ENCODE measurements at places on chromosomes 4 and X. TPM values are rescaled to one million over a fixed set of nuclear protein-coding genes. Genes with fewer than 3 reads are reported as not detected.

GPRIN3 gene
- 0.44 TPM for polyA plus RNA-seq

BEX4 gene
- polyA plus RNA-seq, result 4.3 TPM

MAOB gene
- 92.4 TPM for polyA plus RNA-seq

SPACA5 gene
- polyA plus RNA-seq, result not detected

IBSP gene
- polyA plus RNA-seq, result not detected

TEX13B gene
- not detected for polyA plus RNA-seq

GRIA3 gene
- polyA plus RNA-seq, result 3.4 TPM

CSAG1 gene
- not detected for polyA plus RNA-seq

ASB12 gene
- polyA plus RNA-seq, result 0.03 TPM

TRIM75 gene
- polyA plus RNA-seq, result not detected

SYTL4 gene
- 10.9 TPM for polyA plus RNA-seq

FAM184B gene
- polyA plus RNA-seq, result not detected

GPR82 gene
- 0.61 TPM for polyA plus RNA-seq

PHF8 gene
- polyA plus RNA-seq, result 16.6 TPM

NR3C2 gene
- polyA plus RNA-seq, result 4.3 TPM

- no peak overlapping the region for H3K4me3 ChIP-seq
- H3K4me1 ChIP-seq, result no peaks in the 10 kb centered on the region
- H3K27ac ChIP-seq, result no peak overlapping the region
- H3K27me3 ChIP-seq, result no peaks in the 10 kb centered on the region
- no peak for DNase-seq
- H3K36me3 ChIP-seq, result no peaks in the 10 kb centered on the region
Observed at GRCh38 chr4:188363196-188363595, 224.0 kb downstream of the TRIML1 start.

GRCh38 chrX:40298572-40299479 lies 201.1 kb upstream of the BCOR start:
- H3K27me3 ChIP-seq, result no peaks in the 10 kb centered on the region
- DNase-seq, result no peak
- H3K36me3 ChIP-seq, result no peaks in the 10 kb centered on the region
- H3K4me1 ChIP-seq, result no peaks in the 10 kb centered on the region
- H3K27ac ChIP-seq, result no peak overlapping the region

- H3K4me1 ChIP-seq, result peaks cover 7% of the 10 kb centered on the region
- H3K27me3 ChIP-seq, result no peaks in the 10 kb centered on the region
- no peak for DNase-seq
- peak overlapping the region; percentile 14 for H3K27ac ChIP-seq
- no peak overlapping the region for H3K4me3 ChIP-seq
Observed at GRCh38 chr4:6855692-6856297, 53.8 kb upstream of the TBC1D14 start.

DNA sequence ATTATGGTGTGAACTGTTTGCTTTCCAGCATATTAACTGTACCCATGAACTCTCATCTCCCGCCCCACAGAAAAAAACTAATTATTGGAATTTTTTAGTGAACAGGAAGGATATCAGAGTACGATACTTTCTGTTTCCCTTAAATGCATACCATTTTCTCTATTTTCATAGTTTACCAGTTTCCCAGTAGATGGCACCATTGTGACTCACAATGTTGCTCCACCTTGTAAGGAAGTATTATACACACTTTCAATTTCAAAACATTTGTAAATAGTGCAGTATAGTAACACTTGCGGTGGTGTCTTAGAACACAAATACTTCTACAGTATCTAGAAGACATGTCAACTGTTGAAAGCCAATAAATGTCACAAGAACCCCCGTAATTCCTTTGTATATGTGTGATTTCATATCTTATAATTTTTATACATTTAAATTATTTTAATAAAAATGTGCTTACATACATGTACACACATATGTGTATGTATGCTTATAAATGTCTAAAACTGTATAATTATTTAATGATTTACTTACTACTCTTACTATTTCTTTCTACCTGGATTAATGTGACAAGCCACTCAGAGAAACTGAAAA lies 167.3 kb downstream of the SLIT2 start:
- peak overlapping the region; percentile 43 for H3K4me3 ChIP-seq
- no peak for DNase-seq
- no peaks in the 10 kb centered on the region for H3K4me1 ChIP-seq
- no peak overlapping the region for H3K27ac ChIP-seq

GRCh38 chrX:97238632-97239031 lies 354.9 kb downstream of the RPA4 start:
- no peak overlapping the region for H3K4me3 ChIP-seq
- no peaks in the 10 kb centered on the region for H3K27me3 ChIP-seq
- DNase-seq, result no peak
- no peaks in the 10 kb centered on the region for H3K36me3 ChIP-seq

DNA sequence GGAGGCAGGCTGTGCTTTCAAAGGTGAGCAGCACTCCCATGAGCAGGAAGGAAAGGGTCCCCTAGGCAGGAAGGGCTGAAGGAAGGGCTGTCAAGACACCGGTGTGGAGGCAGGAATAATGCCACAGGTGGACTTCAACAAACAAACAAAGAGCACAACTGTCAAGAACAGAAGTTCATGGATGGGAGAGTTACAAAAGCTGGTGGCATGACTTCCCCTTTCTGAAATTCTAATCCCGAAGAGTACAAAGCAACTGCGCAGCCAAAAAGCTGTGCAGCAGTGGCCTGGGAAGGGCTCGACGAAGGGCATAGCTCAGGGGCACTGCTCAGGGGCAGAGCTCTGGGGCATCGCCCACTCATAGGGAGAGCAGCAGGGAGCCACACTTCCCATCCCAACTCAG lies 582.3 kb upstream of the DIPK2B start:
- no peak for DNase-seq
- H3K36me3 ChIP-seq, result no peaks in the 10 kb centered on the region
- no peak overlapping the region for H3K27ac ChIP-seq
- H3K4me1 ChIP-seq, result no peaks in the 10 kb centered on the region
- no peaks in the 10 kb centered on the region for H3K27me3 ChIP-seq
- no peak overlapping the region for H3K4me3 ChIP-seq

- no peak overlapping the region for H3K27ac ChIP-seq
- no peak for DNase-seq
- H3K36me3 ChIP-seq, result no peaks in the 10 kb centered on the region
Observed at GRCh38 chr4:144663834-144664475, 18.0 kb downstream of the HHIP start.

- no peaks in the 10 kb centered on the region for H3K36me3 ChIP-seq
- H3K4me1 ChIP-seq, result peaks cover 3% of the 10 kb centered on the region
- no peak for DNase-seq
- H3K4me3 ChIP-seq, result no peak overlapping the region
- no peak overlapping the region for H3K27ac ChIP-seq
Observed at GRCh38 chrX:107626916-107627315, 1.4 kb upstream of the PRPS1 start.

DNA sequence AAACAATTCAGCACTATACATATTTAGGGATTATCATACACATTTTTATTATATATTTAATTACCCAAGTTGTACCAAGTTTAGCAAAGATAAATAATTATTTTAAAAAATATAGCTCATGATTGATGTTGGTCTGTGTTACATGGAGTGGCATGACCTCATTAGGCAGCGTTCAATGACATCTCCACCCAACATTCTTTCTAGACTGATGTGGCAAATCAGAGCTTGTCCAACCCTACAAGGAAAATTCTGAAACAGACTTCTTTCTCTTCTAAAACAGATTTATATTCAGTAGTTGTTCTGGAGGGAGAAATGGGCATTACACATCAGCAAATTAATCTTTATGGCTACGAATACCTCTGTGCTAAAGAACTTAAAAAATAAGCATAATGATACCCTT lies 189.7 kb downstream of the PDGFC start:
- H3K4me1 ChIP-seq, result no peaks in the 10 kb centered on the region
- no peaks in the 10 kb centered on the region for H3K27me3 ChIP-seq
- no peak overlapping the region for H3K27ac ChIP-seq

- no peak overlapping the region for H3K27ac ChIP-seq
- H3K36me3 ChIP-seq, result no peaks in the 10 kb centered on the region
- no peak overlapping the region for H3K4me3 ChIP-seq
- DNase-seq, result no peak
- no peaks in the 10 kb centered on the region for H3K4me1 ChIP-seq
Observed at GRCh38 chrX:21972046-21972445, 31.5 kb downstream of the SMS start.

- H3K36me3 ChIP-seq, result no peaks in the 10 kb centered on the region
- H3K27ac ChIP-seq, result no peak overlapping the region
- DNase-seq, result no peak
- H3K27me3 ChIP-seq, result no peaks in the 10 kb centered on the region
- no peak overlapping the region for H3K4me3 ChIP-seq
- H3K4me1 ChIP-seq, result no peaks in the 10 kb centered on the region
Observed at GRCh38 chrX:20361890-20362262, 95.2 kb upstream of the RPS6KA3 start.

GRCh38 chr4:27463816-27464215 lies 603.2 kb downstream of the STIM2 start:
- no peaks in the 10 kb centered on the region for H3K27me3 ChIP-seq
- no peak for DNase-seq
- no peaks in the 10 kb centered on the region for H3K36me3 ChIP-seq

GRCh38 chr4:1234309-1234695 lies 14.6 kb downstream of the CTBP1 start:
- H3K4me3 ChIP-seq, result no peak overlapping the region
- peaks cover 22% of the 10 kb centered on the region for H3K4me1 ChIP-seq
- DNase-seq, result no peak
- peak overlapping the region; percentile 40 for H3K27ac ChIP-seq
- peaks cover 18% of the 10 kb centered on the region for H3K36me3 ChIP-seq
- H3K27me3 ChIP-seq, result no peaks in the 10 kb centered on the region

DNA sequence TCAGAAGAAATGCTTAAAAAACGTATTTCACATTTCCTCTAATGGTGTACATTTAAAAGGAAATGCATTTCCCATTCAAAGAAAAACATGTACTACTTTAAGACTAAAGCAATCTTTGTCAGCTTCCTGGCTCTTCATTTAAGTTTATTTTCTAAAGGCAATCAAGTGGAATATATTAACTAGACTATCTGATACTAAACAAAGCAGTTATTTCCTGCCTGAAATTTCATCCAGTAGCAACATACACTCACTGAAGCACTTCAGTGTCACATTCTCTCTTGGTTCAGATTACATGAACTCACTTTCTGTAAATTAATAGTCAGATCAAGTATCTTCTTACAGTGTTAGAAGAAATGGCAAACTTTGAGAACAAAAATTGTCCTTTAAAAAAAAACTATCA lies 42.5 kb downstream of the LRBA start:
- H3K27me3 ChIP-seq, result no peaks in the 10 kb centered on the region
- no peak for DNase-seq
- H3K27ac ChIP-seq, result no peak overlapping the region
- H3K4me1 ChIP-seq, result peaks cover 8% of the 10 kb centered on the region
- H3K4me3 ChIP-seq, result no peak overlapping the region

- H3K27ac ChIP-seq, result no peak overlapping the region
- H3K4me1 ChIP-seq, result no peaks in the 10 kb centered on the region
- DNase-seq, result no peak
- no peaks in the 10 kb centered on the region for H3K27me3 ChIP-seq
- no peak overlapping the region for H3K4me3 ChIP-seq
- no peaks in the 10 kb centered on the region for H3K36me3 ChIP-seq
Observed at GRCh38 chr4:127870688-127871087, 10.0 kb upstream of the PLK4 start.

DNA sequence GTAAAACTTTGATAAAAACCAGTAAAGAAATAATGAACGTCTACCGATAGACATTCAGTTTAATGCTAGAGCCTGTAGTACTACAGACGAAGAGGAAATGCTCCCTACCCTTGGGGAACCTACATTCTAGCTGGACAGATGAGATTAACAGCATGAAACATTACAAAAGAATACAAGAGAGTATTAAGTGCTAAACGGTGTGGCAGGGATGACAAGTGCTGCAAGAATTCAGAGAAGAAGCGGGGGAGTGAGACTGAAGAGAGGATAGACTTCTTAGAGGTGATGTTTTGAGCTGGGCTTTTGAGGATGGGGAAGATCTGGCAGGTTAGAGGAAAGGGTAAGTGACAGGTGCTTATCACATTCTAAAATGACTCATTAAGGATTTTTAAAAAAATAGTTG lies 52.6 kb upstream of the ESX1 start:
- no peaks in the 10 kb centered on the region for H3K36me3 ChIP-seq
- no peaks in the 10 kb centered on the region for H3K4me1 ChIP-seq
- no peak for DNase-seq
- H3K27me3 ChIP-seq, result no peaks in the 10 kb centered on the region
- H3K4me3 ChIP-seq, result no peak overlapping the region
- H3K27ac ChIP-seq, result no peak overlapping the region

GRCh38 chrX:13569479-13570260 lies at the start of gene EGFL6:
Gene EGFL6, plus strand, starts transcription at chrX:13569601. Its CDS starts 261 bp downstream, at chrX:13569862.
- DNase-seq, result no peak
- no peak within 1 kb of the TSS for H3K4me3 ChIP-seq
- no peaks in the 10 kb centered on the region for H3K27me3 ChIP-seq
- no peaks in the 10 kb centered on the region for H3K36me3 ChIP-seq
- H3K4me1 ChIP-seq, result peaks cover 2% of the 10 kb centered on the region

DNA sequence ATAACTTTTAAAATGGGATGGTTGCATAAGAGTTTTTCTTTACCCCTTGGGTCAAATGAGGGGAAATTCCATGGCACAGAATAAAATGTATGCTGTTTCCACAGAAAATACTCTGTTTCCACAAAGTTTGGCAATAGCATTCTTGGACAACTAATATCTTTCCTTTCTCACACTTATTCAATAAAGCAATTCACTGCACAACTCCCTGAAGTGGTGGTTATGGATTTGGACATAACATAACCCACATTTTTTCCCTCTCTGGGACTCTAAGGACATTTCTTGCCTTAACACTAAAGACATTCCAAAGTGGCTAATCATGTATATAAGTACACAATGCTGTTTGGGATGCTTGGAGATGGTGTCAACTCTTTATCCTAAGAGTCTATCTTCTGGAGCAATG lies 51.7 kb upstream of the GPM6B start:
- no peak for DNase-seq
- H3K36me3 ChIP-seq, result no peaks in the 10 kb centered on the region
- no peaks in the 10 kb centered on the region for H3K27me3 ChIP-seq

GRCh38 chr4:153332936-153333335 lies 11.6 kb upstream of the MND1 start:
- DNase-seq, result no peak
- H3K4me1 ChIP-seq, result no peaks in the 10 kb centered on the region
- no peaks in the 10 kb centered on the region for H3K27me3 ChIP-seq
- H3K27ac ChIP-seq, result no peak overlapping the region
- no peak overlapping the region for H3K4me3 ChIP-seq

DNA sequence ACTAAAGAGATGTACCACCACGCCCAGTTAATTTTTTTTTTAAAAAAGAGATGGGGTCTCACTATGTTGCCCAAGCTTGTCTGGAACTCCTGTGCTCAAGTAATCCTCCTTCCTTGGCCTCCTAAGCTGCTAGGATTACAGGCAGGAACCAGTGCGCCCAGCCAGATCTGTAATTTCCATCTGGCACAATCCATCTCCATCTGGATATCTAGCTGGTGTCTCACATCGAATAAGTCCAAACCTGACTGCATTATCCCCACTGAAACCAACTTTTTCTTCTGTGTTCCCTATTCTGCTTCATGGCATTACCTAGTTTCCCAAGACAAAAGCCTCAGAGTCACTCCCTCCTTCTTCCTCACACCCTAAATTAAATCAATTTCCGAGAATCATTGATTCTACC lies 125.8 kb upstream of the TEX13C start:
- no peak overlapping the region for H3K27ac ChIP-seq
- H3K36me3 ChIP-seq, result no peaks in the 10 kb centered on the region
- H3K4me3 ChIP-seq, result no peak overlapping the region
- no peaks in the 10 kb centered on the region for H3K4me1 ChIP-seq
- no peak for DNase-seq

- no peak for DNase-seq
- no peak overlapping the region for H3K4me3 ChIP-seq
- no peak overlapping the region for H3K27ac ChIP-seq
Observed at GRCh38 chr4:162392946-162393345, 229.1 kb upstream of the FSTL5 start.

GRCh38 chr4:169634975-169635374 lies 14.6 kb downstream of the CLCN3 start:
- no peak overlapping the region for H3K27ac ChIP-seq
- DNase-seq, result no peak
- no peaks in the 10 kb centered on the region for H3K27me3 ChIP-seq
- H3K4me3 ChIP-seq, result no peak overlapping the region
- H3K4me1 ChIP-seq, result no peaks in the 10 kb centered on the region
